ENCODE measurements at places on chromosomes 11 and 22. TPM values are rescaled to one million over a fixed set of nuclear protein-coding genes. Genes with fewer than 3 reads are reported as not detected.

Gene MLC1
- total RNA-seq = not detected

Gene TMPRSS6
- total RNA-seq = not detected

Gene OR10A2
- total RNA-seq = not detected

Gene DAGLA
- 6.6 TPM for total RNA-seq

Gene SLC5A1
- 0.03 TPM for total RNA-seq

Gene PTPRJ
- 60.3 TPM for total RNA-seq

Gene DDI1
- not detected for total RNA-seq

Gene SYT7
- 1.3 TPM for total RNA-seq

Gene SLC29A2
- 8.0 TPM for total RNA-seq

Gene TRPM5
- total RNA-seq = not detected

Gene SSH3
- 20.9 TPM for total RNA-seq

Gene SART1
- total RNA-seq = 52.4 TPM

Gene MFRP
- not detected for total RNA-seq

Gene MRGPRX4
- not detected for total RNA-seq

Gene ABTB2
- total RNA-seq = 39.5 TPM

Gene MRGPRE
- 0.17 TPM for total RNA-seq

Gene TRIM6
- 8.5 TPM for total RNA-seq

Gene TLCD5
- total RNA-seq = 6.1 TPM

Gene CSTF3
- total RNA-seq = 27.1 TPM

Gene APLNR
- total RNA-seq = not detected

Measured in A549 treated with Hydrocortisone at 1 μM for 4 hours (cell line).